ENCODE measurements at places on chromosomes 7 and 10.

DNA sequence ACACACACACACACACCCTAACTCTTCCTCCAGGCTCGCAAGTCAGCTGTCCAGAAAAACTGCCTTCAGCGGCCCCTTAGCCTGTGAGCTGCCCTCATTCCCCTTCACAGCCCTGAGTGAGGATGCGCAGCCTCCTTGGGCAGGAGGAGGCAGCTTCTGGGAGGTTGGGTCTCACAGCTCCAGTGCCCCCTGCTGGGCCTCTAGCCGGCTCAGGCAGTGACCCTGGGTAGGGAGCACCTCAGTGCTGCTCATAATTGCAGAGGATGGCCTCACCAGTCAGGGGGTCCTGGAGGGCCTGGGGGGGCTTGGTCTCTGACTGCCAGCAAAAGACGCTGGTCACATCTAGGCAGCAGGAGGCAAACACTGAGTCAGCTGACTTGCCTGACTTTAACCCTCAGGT, 43.7 kb downstream of the ZNF273 start:
- peak; percentile 77 for ATAC-seq

GRCh38 chr10:86269332-86269731, 97.3 kb downstream of the GRID1 start:
- ATAC-seq = no peak

DNA sequence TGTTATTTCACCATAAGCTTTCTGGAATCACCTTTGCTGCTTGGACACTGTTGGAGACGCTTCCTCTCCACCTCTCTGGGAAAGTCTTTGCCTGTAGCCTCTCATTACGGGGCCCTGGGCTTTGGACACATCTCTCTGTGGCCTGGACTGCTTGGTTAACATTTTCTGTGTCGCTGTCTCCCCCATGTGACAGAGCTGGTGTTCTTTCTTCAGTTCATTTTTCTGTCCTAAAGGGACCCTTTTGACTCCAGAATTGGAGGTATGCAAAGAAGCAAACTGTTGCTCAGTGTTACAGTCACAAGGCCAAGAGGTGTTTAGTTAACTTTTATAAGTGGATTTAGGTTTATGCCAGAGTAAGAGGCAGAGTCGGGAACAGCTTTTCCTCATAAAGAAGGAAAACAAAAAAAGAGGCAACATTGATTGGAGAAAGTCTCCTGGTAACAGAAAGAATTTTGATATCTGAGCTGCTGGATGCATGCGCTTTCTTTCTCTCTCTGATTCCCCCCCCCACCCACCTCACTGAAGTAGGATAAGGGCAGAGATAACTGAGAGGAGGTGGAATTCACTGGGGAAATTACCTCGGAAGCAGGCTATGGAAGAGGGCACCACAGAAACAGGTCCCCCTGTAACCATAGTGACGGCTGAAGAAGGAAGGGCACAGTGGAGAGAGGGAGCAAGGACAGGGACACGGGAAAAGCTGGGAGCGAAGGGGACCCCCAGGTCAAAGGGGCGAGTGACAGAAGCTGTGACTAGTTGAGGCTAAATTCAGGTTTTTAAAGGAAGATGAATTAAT, 57.8 kb downstream of the LGI1 start:
- ATAC-seq = peak; percentile 22

DNA sequence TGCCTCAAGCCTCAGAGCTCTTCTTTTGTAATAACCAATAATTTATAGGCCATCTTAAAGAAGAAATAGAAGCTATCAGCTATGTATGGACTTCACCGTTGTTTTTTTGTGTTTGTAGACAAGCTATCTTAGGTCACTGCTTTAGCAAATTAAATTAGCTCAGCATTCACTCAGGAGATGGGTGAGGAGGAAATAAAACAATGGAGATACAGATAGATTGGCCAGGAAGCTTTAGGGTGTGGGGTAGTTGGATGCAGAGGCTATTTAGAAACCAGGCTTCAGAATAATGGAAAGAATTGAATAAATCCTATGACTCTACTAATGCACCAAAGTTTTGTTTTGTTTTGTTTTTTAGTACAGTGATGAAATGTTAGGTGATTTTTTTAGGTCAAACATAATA, 66.1 kb downstream of the MDFIC start:
- ATAC-seq = peak; percentile 72
